ENCODE measurements at places on chromosomes 11 and 22.

DNA sequence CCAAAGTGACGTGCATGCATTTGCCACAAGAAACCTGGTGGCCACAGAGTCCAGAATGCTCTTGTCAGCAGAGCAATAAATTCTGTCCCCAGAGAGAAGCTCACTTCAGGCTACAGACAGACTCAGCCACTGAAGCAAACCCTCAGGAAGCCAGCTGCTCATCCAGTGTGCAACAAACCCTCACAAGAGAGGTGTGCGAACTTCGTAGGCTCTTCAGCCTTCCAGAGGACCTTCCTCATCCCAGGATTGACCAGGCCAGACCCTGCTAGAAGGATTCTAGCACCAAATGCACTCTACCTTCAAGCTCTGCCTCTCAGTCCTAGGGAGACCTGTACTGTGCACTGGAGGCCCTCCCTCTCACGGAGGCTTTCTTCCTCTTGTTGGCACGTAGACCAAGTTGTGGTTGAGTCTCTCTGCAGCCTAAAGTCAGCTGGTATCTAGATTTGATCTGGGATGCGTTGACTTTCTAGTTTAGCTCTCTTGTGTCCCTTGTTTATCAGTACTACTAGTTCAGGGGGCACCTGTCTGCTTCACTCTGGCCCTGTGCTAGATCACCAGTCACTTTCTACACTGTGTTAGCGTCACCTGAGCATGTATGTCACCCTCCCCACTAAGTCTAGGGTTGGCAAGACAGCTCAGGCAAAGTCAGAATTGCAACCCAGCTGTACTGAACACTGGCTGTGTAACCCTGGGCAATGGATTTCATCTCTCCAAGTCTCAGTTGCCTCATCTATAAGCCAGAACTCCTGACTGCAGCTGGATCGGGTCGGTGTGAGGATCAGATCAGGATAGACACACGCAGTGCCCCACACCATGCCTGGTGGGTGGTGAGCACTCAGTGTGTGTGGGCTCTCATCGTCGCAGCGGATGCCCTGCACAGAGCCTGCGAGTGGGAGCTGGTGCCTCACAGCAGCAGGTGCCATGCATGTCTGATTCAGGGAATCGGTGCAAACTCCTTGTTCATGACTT is 22.1 kb upstream of the TMPRSS13 start:
- no peak for DNase-seq

- no peak for DNase-seq
These were observed 658 bp downstream of the STIP1 start for GRCh38 chr11:64186492-64187165.

DNA sequence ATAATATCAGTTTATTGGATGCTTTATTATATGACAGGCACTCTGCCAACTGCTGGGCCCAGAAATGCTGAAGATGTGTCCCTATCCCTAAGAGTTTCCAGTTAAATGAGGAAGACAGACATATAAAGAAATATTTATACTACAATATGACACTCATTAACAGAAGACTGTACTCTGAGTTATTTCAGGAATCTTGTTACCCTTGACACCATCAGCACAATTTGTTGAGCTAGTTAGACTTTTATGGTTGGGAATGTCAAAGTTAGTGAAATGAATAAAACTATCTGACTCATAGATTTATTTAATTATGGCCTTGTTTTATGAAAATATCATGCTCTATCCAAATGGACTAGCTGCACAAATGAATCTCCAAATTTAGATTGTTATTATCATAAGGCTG is 25.6 kb upstream of the MSANTD4 start:
- DNase-seq, result no peak

DNA sequence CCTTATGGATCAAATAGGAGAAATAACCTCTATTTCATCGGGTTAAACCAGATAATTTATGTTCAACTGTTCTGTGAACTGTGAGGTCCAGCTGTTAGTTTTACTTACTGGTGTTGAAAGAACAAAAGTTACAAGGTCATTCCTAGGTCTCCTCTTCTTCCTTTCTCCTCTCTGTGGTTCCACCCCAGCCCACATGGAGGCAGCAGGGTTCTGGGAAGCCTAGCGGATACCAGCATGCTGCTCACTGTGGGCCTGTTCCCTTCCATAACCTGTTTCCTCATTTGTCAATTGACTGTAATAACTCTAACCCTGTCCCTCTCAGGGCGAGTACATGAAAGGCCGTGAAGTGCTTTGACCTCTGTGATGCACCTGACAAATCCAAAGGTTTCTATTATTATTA is 27.8 kb downstream of the RELT start:
- DNase-seq, result peak; percentile 77

GRCh38 chr22:43533156-43533530 is 121.3 kb downstream of the MPPED1 start:
- no peak for DNase-seq

GRCh38 chr11:124310721-124311120 is 3.0 kb downstream of the OR8D1 start:
- no peak for DNase-seq

DNA sequence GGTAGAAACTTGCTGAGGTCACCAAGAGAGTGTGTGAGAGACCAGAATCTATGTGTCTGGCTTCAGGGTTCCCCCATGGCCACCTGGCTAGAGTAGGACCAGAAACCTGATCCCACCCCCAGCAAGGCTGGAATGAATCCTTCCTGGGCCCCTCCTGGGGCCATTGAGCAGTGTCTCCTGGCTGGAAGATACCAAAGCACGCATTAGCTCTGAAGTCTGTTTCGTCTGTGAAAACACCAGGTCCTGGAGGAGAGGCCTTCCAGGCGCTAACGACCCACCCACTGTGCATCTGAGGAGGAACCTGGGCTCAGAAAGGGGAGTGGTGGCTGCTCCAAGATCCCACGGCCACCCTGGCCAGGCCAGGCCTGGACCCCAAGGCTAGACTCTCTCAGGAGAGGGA is 15.5 kb upstream of the TSKU start:
- no peak for DNase-seq

DNA sequence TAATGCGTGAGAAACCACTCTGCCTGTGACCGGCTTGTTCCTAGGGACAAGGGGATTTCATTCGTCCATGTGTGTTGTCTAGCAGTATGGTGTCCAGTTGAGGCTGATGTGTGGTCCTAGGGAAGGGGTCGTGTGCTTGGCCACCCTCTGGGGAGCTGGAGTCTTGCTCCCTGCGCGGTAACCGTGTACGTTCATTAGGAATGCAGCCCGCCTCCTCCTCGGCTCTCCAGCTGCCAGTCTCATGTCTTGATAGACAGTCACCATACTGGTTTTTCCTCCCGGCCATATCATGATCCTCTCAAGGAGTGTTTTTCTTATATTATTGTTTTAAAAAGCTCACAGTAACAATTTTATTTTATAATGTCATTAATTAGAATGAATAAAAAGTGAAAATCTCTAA is 5.9 kb downstream of the CTTN start:
- DNase-seq, result no peak

DNA sequence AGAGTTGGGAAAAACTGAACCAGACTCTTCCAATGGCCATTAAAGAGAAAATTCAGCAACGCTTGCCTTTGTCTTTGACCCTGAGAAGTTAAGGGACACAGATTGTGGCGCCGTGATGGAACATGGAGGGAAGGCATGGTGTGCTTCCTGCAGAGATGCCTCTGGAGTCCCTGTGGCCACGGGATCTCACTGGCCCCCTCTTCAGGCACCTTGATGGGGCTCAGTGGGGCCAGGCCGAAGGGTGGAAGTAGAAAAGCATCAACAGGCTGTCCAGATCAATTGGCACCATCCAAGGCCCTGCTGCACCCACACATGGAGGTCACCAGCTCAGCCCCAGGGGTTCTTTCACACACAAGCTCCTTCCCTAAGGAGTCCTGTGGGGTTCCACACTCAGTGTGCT is 42.9 kb downstream of the MORC2 start:
- DNase-seq, result no peak

DNA sequence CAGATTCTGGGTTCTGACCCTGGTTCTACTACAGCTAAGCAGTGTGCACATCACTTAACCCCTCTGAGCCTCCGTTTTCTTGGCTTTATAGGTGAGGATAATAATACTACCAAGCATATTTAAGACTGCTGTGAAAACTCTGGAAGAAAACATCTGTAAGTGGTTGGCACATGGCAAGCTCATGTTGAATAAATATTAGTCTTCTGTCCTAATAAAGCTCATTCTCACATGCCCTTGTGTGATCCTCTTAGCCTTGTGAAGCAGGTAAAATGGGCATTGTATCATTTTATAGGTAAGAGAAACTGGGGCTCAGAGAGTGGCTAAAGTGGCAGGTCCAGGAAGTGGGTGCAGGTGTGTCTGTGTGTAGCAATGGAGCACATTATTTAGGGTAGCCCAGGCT is 8.5 kb downstream of the PKNOX2 start:
- no peak for DNase-seq

DNA sequence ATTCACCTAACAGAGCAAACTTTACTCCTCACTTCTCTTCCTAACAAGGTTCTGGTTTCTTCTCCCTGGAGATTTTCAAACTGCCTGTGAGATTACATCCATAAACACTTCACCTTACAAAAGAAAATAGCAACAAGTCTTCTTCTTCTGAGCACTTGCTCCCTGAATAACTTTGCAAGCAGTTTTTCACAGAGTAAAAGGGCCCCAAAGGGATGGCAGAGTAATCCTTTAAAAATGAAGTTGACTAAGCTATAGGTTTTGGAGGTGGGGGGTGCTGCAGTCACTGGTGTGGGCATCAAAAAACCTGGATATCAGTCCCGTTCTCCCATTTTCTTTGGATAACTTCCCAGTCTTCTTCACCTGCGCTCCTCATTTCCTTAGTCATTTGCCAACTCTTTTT is 484.9 kb downstream of the MIAT start:
- DNase-seq, result no peak

DNA sequence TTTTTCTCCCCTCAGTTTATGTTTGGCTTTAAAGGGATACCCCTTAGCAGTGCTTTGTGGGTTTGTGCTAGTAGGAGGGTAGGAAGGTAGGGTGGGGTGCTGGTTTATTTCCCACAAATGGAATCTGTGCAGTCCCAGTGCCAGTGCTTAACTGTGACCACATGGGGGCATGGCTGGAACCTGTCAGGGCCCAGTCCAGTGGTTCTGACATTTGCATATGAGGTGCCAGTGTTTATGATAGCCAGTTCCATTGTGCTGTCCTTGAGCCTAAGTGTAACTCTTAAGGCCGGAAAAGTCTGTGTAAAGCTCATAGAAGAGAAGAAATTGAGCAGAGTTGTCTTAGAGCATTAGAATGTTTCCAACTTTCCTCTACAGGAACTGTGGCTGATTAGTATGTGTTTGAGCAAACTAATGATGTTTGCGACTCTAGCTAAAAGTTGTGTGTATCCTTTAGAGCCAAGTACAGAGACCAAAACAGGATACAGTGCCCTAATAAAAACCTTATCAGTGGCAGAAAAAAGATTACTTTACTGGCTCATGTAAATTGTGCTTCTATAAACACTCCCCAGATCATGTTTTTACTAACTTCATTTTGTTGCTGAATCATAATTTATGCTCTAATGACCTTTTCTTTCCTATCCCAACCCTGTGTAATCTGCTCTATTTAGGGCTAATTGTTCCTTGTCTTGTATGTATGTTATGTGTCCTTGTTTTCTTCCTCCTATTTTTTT is 38.1 kb downstream of the DIXDC1 start:
- DNase-seq, result no peak

DNA sequence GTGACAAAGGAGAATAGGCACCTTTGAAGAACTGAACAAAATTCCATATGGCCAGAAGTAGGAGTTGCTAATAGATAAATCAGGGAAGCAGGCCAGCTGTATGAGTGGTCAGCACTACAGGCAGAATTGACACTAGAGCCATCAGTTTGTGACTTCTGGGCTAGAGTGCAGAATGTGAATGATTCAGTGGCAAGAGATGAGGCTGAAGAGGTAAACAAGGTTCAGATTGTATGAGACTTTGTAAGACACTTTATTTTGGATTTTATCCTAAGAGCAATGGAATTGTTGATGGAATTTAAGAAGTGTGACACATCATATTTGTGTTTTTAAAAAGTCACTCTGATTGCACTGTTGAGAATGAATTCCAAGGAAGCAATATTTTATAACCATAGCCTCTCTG is 12.9 kb downstream of the BIRC3 start:
- DNase-seq, result no peak

DNA sequence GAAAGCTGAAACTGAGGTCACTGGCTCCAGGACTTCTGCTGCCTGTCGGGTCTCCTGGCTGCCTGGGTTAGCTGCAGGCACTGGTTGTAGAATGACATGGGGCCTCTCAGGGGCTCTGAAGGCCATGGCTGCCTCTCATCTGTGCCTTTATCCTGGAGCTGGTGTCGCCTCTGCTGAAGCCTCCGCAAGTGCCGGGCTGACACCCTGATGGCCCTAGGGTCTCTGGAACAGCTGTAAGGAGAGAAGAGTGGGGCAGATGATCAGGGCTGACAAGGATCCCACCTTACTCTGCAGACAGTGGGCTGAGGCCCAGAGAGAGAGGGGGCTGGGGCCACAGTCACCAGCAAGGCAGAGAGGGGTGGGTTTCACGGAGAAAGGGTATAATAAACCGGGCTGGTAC is 4.6 kb downstream of the PLA2G3 start:
- no peak for DNase-seq

- DNase-seq, result no peak
These were observed 2.4 kb upstream of the TNNT3 start for GRCh38 chr11:1916986-1917522.

DNA sequence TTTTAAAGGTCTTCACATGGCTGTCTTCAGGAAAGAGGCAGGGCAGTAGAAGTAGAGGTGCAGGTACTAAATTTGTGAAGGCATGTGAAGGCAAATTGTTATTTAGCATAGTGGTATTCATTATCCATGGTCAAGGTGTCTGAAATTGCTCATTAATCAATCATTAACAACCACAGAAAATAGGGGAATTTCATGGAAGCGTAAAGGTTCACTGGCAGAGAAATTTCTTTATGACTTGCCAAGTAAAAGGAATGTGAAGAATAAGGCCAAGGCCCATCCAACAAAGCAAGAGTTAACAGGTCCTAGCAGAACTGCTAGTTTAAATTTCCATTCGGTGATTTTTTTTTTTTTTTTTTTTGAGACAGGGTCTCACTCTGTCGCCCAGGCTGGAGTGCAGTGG is 59.0 kb downstream of the RSF1 start:
- no peak for DNase-seq

DNA sequence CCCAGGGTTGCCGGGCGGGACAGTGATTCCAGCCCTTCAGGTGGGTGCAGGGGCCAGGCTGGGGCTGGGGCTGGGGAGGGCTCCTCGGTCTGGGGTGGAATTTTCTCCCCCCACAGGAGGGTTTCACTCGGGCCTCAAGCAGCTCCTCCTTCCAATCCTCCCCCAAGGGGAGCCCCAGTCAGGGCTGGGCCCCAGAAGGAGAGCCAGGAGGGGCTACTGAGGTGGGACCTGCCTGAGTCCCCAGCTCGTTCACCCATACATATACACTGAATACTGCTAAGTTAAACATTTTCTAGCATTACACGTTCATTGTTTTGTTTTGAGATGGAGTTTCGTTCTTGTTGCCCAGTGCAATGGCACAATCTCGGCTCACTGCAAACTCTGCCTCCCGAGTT is 1.5 kb upstream of the CRACR2B start:
- DNase-seq, result no peak

GRCh38 chr22:37088108-37088605 is 21.4 kb downstream of the TMPRSS6 start:
- DNase-seq, result no peak

Measured in suprapubic skin (tissue), 4 donors.